GM04504 (cell line): ENCODE measurements at places on chromosomes 1 and 21.
A peak's percentile ranks its signal among the peaks of the same experiment; 100 is the strongest.

- no peak for DNase-seq
Measured at GRCh38 chr1:47777322-47777721, 219.9 kb downstream of the TRABD2B start.

- no peak for DNase-seq
Measured at GRCh38 chr1:57934745-57935144, 510.9 kb upstream of the DAB1 start.

GRCh38 chr1:107976836-107977235 is 11.9 kb upstream of the VAV3 start:
- DNase-seq: no peak

DNA sequence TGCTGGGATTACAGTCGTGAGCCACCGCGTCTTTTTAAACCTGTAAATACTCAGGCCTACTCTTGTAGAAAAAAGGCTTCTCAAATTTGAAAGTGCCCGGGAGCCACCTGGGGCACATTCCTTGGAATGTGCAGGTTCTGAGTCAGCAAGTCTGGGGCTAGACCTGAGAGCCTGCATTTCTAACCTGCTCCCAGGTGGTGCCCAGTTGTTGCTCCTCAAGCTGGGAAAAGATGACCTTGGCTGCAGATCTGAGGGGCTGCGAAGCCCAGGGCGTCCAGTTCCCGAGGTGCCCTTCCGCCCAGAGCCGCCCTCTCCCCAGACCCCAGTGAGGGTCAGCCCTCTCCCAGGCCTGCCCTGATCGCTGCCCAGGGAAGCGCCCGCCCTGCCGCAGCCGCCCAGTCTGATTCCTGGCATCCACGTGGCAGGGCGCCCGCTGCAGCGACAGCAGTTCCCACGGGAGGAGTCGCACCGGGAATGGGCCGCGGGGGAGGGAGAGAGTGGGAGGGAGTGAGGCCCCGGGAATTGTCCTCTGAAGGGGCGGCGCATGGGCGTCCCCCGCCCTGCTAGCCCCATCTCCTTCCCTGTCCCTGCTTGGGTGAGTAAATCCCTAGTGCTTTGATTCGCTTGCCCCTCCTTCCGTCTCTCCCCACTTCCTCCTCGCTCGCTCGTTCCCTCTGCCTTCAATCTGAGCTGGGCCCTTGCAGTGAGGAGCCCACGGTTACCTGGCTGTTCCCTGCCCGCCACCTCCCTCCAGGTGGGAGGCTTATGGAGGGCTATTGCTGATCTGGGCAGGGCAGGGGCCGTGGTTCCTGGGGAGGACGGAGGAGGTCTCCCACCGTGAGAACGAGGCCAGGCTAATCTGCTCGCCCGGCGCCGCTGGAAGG is 18.8 kb upstream of the TENT5B start:
- DNase-seq: peak; percentile 66

DNA sequence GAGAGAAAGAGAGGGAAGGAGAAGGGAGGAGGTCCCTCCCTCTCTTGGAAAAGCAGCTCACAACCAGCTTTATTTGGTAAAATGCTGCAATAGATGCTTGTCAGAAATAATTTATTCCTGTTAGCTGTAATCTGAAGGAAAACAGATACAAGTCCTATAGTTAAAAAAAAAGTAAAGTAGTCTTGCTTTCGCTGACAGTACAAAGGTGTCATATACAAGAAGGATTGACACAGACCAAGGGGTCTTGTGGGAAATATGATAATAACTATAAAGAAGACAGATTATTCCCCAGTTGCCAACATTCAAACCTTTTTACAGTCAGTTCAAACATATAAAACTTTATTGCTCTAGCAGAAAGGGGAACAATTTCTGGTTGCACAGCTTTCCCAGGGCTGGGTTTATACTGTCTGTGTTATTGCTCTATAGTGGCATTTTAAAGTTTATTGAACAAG is 145.0 kb downstream of the PBX1 start:
- no peak for DNase-seq

DNA sequence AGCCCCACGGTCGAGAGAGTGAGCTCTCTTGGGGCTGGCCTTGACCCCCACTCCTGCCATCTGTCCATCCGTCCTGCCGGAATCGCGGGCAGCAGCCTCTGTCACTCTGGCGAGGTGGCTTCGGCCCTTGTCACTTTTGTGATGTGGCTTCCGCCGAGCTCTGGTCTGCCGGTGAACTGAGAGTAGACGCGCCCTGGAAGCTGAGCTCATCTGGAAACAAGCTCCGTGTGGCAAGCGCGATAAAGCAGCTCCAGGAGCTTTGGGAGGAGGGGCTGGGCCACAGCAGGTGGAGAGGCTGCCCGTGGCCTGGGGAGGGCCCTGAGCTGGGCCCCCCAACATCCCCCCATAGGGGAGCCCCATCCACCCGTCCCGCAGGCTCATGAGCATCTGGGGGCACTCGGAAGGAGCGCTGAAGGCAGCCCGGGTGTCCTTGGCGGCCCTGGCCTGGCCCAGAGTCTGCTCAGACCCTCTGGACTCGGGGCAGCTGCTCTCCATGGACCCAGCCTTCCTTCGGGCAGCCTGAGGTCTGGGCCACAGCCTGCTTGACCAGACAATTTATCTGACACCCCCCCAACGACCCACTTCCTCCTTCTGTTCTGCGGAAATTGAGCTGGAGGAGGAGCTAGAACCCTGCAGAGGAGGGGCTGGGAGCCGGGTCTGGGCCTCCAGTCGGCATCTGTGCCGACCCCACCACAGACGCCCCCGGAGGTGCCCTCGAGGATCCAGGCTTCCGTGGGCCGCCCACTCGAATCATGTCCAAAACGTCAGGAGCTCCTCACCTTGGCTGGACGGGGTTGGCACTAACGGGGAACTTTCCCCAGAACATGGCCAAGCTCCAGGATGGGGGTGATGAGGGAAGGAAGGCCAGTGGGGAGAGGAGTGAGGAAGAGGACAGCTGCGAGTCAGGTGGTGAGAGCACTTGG is 59.1 kb downstream of the SLC19A1 start:
- DNase-seq: no peak

DNA sequence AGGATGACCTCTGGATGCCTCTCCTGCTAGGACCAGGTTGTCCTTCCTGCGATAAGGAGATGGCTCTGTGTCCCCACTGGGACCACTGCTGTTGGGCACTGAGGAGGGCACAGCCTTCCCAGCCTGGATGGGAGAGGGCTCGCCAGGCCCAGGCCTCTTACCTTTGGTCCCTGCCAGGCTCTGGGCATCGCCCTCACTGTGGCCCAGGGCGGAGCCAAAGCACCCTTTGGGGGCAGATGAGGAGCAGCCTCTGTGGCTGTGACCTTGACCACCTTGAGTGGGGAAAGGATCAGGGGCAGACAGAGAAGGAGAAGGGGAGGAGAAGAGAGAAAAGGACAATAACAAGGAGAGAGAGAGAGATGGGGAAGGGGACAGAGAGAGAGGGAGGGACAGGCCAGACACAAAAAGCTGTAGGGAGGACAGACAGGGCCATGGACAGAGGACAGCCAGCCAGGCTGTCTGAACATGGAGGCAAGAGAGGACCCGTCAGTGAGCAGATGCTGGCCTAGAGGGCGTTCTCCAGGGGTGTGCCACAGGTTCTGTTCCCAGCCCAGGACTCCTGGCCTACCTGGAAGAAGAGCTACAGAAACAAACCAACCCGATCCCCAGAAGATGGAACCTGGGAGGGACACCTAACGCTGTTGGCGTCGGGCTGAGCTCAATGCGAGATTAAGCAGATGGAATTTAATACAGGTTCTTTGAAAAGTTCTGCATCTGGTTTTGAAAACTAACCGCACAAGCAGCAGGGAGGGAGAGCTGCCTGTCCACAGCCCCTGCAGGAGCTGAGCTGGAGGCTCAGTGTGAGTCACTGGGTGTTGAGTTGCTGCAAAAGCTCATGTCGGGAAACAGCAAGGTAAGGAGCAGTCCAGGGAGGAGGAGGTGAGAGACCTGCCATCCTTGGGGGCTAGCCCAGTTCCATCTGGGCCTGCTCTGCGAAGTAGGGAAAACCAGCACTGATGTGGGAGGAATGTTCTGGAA is 262.1 kb downstream of the PTPRU start:
- no peak for DNase-seq

DNA sequence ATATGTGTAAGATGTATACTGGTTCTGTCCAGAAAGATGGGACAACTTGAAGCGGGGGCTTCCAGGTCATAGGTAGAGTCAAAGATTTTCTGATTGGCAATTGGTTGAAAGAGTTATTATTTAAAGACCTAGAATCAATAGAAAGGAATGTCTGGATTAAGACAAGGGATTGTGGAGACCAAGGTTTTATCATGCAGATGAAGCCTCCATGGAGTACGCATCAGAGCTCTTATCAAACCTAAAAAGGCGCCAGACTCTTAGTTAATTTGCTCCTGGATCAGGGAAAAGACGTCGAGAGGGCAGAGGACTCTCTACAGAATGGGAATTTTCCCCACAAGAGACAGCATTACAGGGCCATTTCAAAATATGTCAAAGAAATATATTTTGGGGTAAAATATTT is 23.7 kb upstream of the ETV3 start:
- no peak for DNase-seq

- DNase-seq: no peak
Measured at GRCh38 chr1:165225650-165226049, 130.9 kb downstream of the LMX1A start.

DNA sequence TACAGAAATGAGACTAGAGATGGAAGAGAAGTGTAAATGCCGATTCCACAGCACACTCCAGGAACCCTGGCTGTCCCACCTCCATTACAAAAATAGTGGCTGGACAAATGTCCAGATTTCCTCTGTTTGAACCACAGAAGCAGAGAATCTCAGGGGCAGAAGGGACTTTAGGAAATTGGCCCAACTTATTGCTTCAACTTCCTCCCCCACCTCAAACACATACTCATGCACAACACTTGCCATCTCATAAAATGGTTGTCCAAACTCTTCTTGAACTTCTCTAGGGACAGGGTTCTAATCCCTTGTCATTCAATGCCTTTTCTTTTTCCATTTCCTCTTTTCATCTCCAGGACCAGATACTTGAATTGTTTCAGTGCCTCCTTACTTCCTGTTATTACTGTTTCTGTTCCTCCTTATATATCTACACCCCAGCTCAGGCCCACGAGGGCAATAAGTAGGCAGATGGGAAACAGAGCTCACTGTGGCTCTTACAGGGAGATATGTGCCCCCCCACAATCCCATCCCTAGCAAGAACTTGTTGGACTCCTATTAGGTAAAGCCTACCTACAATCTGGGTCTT is 8.5 kb upstream of the B4GALT3 start:
- DNase-seq: no peak

- no peak for DNase-seq
Measured at GRCh38 chr1:1371364-1371745, 3.7 kb downstream of the AURKAIP1 start.

DNA sequence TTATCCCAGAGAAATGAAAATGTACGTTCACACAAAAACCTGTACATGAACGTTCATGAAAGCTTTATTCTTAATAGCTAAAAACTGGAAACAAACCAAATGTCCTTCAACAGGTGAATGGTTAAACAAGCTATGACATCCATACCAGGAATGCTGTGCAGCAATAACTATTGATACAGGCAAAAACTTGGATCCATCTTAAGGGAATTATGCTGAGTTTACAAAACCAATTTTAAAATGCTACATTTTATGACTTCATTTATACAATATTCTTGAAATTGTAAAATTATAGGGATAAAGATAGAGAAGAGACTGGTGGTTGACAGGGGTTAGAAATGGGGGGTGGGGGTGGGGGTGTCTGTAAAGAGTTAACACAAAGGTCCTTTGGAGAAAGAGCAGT is 280.3 kb downstream of the TGFB2 start:
- DNase-seq: no peak

DNA sequence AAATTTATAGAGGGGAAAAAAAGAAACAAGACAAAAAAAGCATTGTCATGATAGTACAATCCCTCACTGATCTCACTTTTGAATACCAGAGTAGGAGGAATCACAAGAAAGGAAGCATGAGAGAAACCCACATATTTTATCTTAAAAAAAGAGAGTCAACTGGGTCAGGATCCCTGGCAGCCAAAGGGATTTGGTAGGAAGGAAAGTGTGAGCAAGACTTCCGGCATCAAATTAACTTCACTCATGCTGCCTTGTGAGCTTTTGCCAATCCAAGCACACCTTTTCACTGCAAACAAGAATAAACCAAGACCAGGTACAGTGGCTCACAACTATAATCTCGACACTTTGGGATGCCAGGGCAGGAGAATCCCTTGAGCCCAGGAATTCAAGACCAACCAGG is 53.1 kb downstream of the SLC9C2 start:
- no peak for DNase-seq
